Activated CD4-positive, alpha-beta memory T cell treated with anti-CD3 and anti-CD28 coated beads, Interleukin-2, amount 10 ng/mL, durations not matched to agents 7 days and 5 days (primary cell): ENCODE measurements at places on chromosomes 5 and 9. TPM values are rescaled to one million over a fixed set of nuclear protein-coding genes. Genes with fewer than 3 reads are reported as not detected.

Gene CLINT1
- total RNA-seq: 64.9 TPM

Gene TMEFF1
- total RNA-seq: not detected

Gene PCDH1
- total RNA-seq: not detected

Gene AIF1L
- 0.50 TPM for total RNA-seq

Gene MORN5
- not detected for total RNA-seq

Gene TMEM171
- total RNA-seq: not detected

Gene BTNL9
- not detected for total RNA-seq

Gene GOLPH3
- 81.6 TPM for total RNA-seq

Gene GLRX
- total RNA-seq: 71.6 TPM

Gene OMD
- total RNA-seq: not detected

Gene FLT4
- total RNA-seq: 0.45 TPM

Gene ADAMTS12
- total RNA-seq: not detected

Gene CD74
- total RNA-seq: 1,180 TPM

Gene CCDC192
- total RNA-seq: not detected

Gene GGTA1
- not detected for total RNA-seq

Gene ZDHHC11
- 6.6 TPM for total RNA-seq

Gene IL7R
- 273 TPM for total RNA-seq

Gene TAF11L10
- total RNA-seq: not detected

Gene GEMIN5
- total RNA-seq: 13.0 TPM

Gene GABRA1
- total RNA-seq: not detected

Gene HSD17B3
- not detected for total RNA-seq

Gene NRARP
- 0.75 TPM for total RNA-seq

Gene SH2D3C
- total RNA-seq: 80.8 TPM

Gene MEGF10
- total RNA-seq: not detected

Gene MYOZ3
- 0.13 TPM for total RNA-seq

Gene NEUROG1
- total RNA-seq: not detected

Gene SLC6A18
- not detected for total RNA-seq

Gene TTC23L
- total RNA-seq: not detected

Gene SMIM33
- 2.3 TPM for total RNA-seq

Gene ADGRV1
- total RNA-seq: not detected

Gene NNT
- total RNA-seq: 110 TPM

Gene AGXT2
- not detected for total RNA-seq

Gene PCDHGA9
- total RNA-seq: not detected

Gene FGD3
- total RNA-seq: 104 TPM

Gene CDKN2B-AS1
- 2.6 TPM for total RNA-seq

Gene SLC31A1
- total RNA-seq: 10.0 TPM

Gene DROSHA
- 61.0 TPM for total RNA-seq

Gene CARD9
- 1.3 TPM for total RNA-seq

Gene SLC6A7
- not detected for total RNA-seq

Gene TAF1L
- not detected for total RNA-seq

Gene PKD2L2
- total RNA-seq: 0.30 TPM

Gene EDIL3
- total RNA-seq: not detected
